ENCODE measurements at places on chromosomes 12 and 14. TPM values are rescaled to one million over a fixed set of nuclear protein-coding genes. Genes with fewer than 3 reads are reported as not detected.

DNA sequence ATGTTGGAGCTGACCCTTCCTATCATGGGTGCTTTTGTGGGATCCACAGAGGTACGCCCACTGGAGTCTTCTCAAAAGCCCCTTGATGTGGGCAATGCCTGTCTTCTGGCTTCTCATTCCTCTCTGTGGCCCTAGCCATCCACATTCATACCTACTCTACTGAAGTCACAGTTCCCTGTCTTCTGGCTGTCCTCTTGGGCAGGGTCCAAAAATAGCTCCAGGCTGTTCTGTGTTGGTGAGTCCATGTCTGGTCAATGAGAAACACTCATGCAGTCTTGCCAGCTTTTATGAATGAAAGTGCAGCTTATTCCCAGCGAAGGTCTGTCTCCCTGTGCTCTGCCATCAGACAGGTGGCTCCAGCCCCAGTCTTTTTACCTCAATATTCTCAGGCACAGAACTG, 135.9 kb upstream of the MDM1 start:
- DNase-seq, result no peak
- no peak overlapping the region for H3K4me3 ChIP-seq
- no peaks in the 10 kb centered on the region for H3K4me1 ChIP-seq
- no peaks in the 10 kb centered on the region for H3K36me3 ChIP-seq
- H3K27me3 ChIP-seq, result no peaks in the 10 kb centered on the region
- H3K27ac ChIP-seq, result no peak overlapping the region

GRCh38 chr12:116137318-116137717, 140.2 kb downstream of the MED13L start:
- H3K4me3 ChIP-seq, result no peak overlapping the region
- H3K4me1 ChIP-seq, result peaks cover 79% of the 10 kb centered on the region
- no peaks in the 10 kb centered on the region for H3K36me3 ChIP-seq
- DNase-seq, result no peak

- DNase-seq, result no peak
- no peaks in the 10 kb centered on the region for H3K4me1 ChIP-seq
- H3K27ac ChIP-seq, result no peak overlapping the region
- H3K4me3 ChIP-seq, result no peak overlapping the region
- H3K27me3 ChIP-seq, result no peaks in the 10 kb centered on the region
These were observed 37.2 kb upstream of the TUBA1C start for GRCh38 chr12:49227713-49228112.

GRCh38 chr14:22915886-22916521, 2.9 kb downstream of the RBM23 start:
- H3K27me3 ChIP-seq, result no peaks in the 10 kb centered on the region
- H3K4me1 ChIP-seq, result peaks cover 67% of the 10 kb centered on the region
- no peak for DNase-seq
- no peak overlapping the region for H3K4me3 ChIP-seq
- peaks cover 8% of the 10 kb centered on the region for H3K36me3 ChIP-seq

ARMH4 gene
- 0.02 TPM for polyA plus RNA-seq

DNA sequence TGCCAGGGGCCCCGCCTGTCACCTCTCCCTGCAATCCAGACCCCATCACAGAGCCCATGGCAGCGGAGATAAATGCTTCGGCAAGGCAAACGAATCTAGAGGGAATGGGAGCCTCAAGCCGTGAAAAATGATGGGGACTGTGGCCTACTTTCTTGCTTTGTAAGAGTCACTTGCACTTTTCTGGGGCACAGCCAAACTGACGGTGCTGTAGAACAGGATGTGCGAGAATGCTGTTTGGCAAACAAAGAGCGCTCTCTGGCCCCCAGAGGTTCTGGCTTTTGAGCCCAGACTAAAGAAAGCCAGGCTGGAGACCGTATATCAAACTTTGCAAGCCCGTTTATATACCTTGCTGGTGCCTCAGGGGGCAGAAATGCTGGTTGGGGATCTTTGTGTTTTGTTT, 108.7 kb downstream of the CACNA1C start:
- H3K36me3 ChIP-seq, result no peaks in the 10 kb centered on the region
- no peak overlapping the region for H3K27ac ChIP-seq
- H3K4me1 ChIP-seq, result peaks cover 7% of the 10 kb centered on the region
- no peak overlapping the region for H3K4me3 ChIP-seq

HOXC11 gene
- not detected for polyA plus RNA-seq

DNA sequence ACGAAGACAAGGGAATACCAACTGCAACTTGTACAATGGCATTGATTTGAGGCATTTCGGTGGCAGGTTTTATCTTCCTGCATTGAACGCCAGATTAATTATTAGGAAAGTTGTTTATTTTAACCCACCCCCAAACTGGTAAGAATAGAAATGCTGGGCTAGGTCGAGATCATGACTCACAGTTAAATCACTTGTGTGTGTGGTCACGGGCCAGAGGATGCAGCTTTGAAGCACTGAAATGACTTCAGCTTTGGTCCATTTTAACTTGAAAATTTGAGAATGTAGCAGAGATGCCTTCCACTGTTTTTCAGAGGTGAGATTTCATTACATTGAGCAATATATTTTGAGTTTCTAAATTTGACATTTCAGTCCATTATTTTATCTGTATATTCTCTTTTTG, 23.6 kb upstream of the KCNH3 start:
- H3K27ac ChIP-seq, result no peak overlapping the region
- H3K36me3 ChIP-seq, result peaks cover 4% of the 10 kb centered on the region
- no peaks in the 10 kb centered on the region for H3K27me3 ChIP-seq
- H3K4me1 ChIP-seq, result no peaks in the 10 kb centered on the region
- DNase-seq, result no peak

RTRAF gene
- polyA plus RNA-seq, result 118 TPM

TAS2R19 gene
- 0.38 TPM for polyA plus RNA-seq

DNA sequence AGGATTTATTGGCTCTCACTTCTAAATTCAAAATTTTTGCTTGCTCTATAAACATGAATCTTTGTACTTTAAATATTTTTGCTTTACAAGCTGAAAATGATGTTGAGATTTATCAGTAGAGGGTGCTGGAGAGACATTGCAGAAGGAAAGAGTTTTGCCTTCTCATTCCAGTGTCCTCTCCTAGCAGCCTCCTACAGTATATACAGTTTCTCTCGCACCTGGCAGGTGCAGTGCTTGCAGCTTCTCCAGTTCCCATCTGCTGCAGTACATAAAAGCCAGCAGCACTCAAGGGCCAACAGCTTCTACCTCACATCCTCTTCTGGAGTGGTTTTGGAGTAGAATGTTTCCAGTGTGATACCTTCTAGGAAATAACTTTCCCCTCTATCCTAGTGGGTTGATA, 601.8 kb upstream of the ATXN7L3B start:
- no peaks in the 10 kb centered on the region for H3K36me3 ChIP-seq
- H3K27ac ChIP-seq, result no peak overlapping the region
- H3K4me3 ChIP-seq, result no peak overlapping the region
- H3K27me3 ChIP-seq, result no peaks in the 10 kb centered on the region
- no peak for DNase-seq

GRCh38 chr14:92613008-92613658, 99.6 kb downstream of the RIN3 start:
- no peak overlapping the region for H3K4me3 ChIP-seq
- H3K36me3 ChIP-seq, result no peaks in the 10 kb centered on the region
- no peak overlapping the region for H3K27ac ChIP-seq
- H3K4me1 ChIP-seq, result peaks cover 72% of the 10 kb centered on the region

SPTLC2 gene
- polyA plus RNA-seq, result 7.3 TPM

C1S gene
- polyA plus RNA-seq, result 128 TPM

TMEM121 gene
- polyA plus RNA-seq, result 3.3 TPM

DNA sequence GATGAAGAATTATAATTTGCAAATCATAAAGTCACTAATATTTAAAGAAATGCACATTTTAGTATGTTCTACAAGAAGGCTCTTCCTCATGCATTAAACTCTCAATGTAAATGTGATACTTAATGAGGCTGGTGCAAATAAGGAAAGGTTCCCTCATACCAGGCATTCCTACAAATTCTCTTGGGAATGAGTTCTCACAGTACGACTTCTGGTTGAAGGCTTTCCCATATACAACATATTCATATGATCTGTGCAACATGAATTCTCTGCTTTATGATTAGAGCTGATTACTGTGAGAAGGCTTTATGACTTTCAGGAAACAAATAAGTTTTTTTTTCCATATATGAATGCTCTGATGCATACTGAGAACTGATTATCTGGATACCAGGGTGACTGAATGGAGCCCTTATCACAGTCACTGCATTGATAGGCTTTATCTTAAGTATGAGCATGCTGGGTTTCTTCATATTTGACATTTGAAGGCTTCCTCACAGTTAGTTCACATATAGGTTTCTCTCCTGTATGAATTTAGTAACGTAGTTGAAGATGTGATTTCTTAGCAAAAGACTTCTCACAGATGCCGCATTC, 293.9 kb downstream of the RAD51B start:
- no peak overlapping the region for H3K4me3 ChIP-seq
- H3K36me3 ChIP-seq, result no peaks in the 10 kb centered on the region
- H3K27ac ChIP-seq, result no peak overlapping the region
- H3K27me3 ChIP-seq, result no peaks in the 10 kb centered on the region
- DNase-seq, result no peak
- no peaks in the 10 kb centered on the region for H3K4me1 ChIP-seq

SLC7A7 gene
- polyA plus RNA-seq, result 46.5 TPM

DNA sequence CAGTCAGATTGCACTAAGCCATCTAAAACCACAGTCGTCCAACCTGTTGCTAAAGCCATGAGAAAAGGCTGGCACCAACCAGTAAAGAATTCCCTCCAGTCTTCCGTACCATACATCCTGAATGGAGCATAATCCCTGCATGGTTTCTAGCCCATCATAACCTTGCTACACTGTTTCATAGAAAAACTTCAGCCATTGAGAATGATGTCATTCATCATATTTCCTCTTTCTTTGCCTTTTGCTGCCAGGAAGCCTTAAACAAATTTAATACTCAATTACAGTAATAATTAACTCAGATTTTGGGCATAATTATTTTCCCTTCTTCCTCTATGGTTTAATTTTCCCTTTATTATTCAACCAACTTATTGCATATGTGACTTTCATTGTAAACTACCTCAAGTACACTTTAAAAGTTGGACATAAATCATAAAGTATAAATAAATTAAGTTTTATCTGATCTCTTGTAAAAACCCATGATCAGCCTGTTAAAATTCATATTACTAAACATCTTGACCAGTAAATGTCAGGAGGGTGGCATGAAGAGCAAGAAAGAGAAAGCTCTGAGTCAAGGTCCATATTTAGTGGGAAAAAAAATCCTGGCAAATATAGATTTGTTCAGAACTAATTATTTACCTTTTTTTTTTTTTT, 264.7 kb downstream of the ZFP36L1 start:
- H3K4me1 ChIP-seq, result peaks cover 25% of the 10 kb centered on the region
- H3K36me3 ChIP-seq, result no peaks in the 10 kb centered on the region
- DNase-seq, result no peak
- H3K27ac ChIP-seq, result no peak overlapping the region
- H3K4me3 ChIP-seq, result no peak overlapping the region
- H3K27me3 ChIP-seq, result no peaks in the 10 kb centered on the region

RPS29 gene
- 5,592 TPM for polyA plus RNA-seq

DNA sequence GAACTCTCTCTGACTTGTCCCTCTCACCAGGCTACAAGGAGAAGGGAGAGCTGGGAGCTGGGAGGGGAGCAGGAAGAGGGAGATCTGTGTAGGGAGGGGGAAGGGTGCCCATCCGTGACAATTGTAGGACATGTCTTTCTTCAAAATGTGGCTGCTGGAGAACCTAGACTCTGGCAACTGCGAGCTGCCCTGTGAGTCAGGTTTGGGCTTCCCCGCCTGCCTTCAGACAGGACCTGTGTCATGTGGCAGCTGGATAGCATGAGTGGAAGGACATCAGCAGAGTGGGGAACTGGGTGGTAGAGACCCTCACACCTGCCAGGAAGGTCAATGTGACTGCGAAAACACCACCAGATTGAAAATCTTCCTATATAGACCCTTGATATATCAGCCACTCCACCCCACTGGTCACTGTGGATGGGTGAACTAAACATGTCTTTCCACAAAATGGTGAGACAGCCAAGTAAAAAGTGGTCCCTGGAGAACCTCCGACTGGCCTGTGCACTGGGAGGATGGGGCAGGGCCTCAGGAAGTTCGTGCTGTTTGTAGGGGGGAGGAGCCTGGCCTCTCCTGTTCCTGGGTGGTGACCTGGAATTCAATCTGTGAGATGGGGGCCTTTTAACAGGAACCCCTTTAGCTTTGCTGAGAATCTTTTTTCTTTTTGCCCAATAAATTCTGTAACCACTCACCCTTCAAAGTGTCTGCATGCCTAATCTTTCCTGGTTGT, 62.2 kb upstream of the CAPRIN2 start:
- peaks cover 5% of the 10 kb centered on the region for H3K4me1 ChIP-seq
- DNase-seq, result no peak
- no peaks in the 10 kb centered on the region for H3K27me3 ChIP-seq
- no peaks in the 10 kb centered on the region for H3K36me3 ChIP-seq
- H3K4me3 ChIP-seq, result no peak overlapping the region

IL26 gene
- not detected for polyA plus RNA-seq

- H3K27me3 ChIP-seq, result no peaks in the 10 kb centered on the region
- H3K4me3 ChIP-seq, result no peak overlapping the region
- no peak for DNase-seq
- no peaks in the 10 kb centered on the region for H3K36me3 ChIP-seq
- no peaks in the 10 kb centered on the region for H3K4me1 ChIP-seq
These were observed 380.7 kb upstream of the SYT1 start for GRCh38 chr12:78483767-78484315.

DNA sequence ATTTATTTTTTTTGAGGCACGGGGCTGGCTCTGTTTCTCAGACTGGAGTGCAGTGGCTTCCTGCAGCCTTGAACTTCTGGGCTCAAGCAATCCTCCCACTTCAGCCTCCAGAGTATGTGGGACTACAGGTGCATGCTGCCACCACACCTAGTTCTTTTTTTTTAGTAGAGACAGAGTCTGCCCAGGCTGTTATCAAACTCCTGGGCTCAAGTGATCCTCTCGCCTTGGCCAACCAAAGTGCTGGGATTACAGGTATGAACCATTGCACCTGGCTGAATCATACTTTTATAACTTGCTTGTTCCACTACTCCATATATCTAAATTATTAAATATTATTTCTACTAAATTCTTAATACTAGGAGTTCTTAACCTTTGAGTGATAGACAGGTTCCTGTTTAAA, 111.6 kb downstream of the BTG1 start:
- H3K4me1 ChIP-seq, result peaks cover 70% of the 10 kb centered on the region
- no peaks in the 10 kb centered on the region for H3K27me3 ChIP-seq
- peak overlapping the region; percentile 77 for H3K27ac ChIP-seq
- H3K4me3 ChIP-seq, result no peak overlapping the region
- no peak for DNase-seq

GRCh38 chr12:52090291-52090690, 10.8 kb downstream of the SMIM41 start:
- no peak for DNase-seq
- H3K4me3 ChIP-seq, result no peak overlapping the region
- H3K4me1 ChIP-seq, result no peaks in the 10 kb centered on the region
- H3K36me3 ChIP-seq, result no peaks in the 10 kb centered on the region
- H3K27me3 ChIP-seq, result no peaks in the 10 kb centered on the region

- H3K27me3 ChIP-seq, result no peaks in the 10 kb centered on the region
- H3K4me1 ChIP-seq, result peaks cover 3% of the 10 kb centered on the region
- no peak overlapping the region for H3K27ac ChIP-seq
- DNase-seq, result no peak
- H3K4me3 ChIP-seq, result no peak overlapping the region
These were observed 40.1 kb upstream of the TMEM263 start for GRCh38 chr12:106915635-106916026.

DNAJC22 gene
- 0.20 TPM for polyA plus RNA-seq

- no peak overlapping the region for H3K4me3 ChIP-seq
- no peak overlapping the region for H3K27ac ChIP-seq
- H3K27me3 ChIP-seq, result no peaks in the 10 kb centered on the region
These were observed 28.5 kb downstream of the LGMN start for GRCh38 chr14:92719890-92720323.

GRCh38 chr12:82593901-82594396, 92.8 kb upstream of the TMTC2 start:
- H3K27ac ChIP-seq, result no peak overlapping the region
- DNase-seq, result no peak
- no peaks in the 10 kb centered on the region for H3K4me1 ChIP-seq
- H3K36me3 ChIP-seq, result no peaks in the 10 kb centered on the region

- H3K27me3 ChIP-seq, result no peaks in the 10 kb centered on the region
- peaks cover 32% of the 10 kb centered on the region for H3K4me1 ChIP-seq
- no peak for DNase-seq
- no peak overlapping the region for H3K27ac ChIP-seq
These were observed 72.0 kb upstream of the BBS10 start for GRCh38 chr12:76420222-76420621.

Data from spleen (tissue), 13 donors.